ENCODE measurements at places on chromosomes 1 and 21.

DNA sequence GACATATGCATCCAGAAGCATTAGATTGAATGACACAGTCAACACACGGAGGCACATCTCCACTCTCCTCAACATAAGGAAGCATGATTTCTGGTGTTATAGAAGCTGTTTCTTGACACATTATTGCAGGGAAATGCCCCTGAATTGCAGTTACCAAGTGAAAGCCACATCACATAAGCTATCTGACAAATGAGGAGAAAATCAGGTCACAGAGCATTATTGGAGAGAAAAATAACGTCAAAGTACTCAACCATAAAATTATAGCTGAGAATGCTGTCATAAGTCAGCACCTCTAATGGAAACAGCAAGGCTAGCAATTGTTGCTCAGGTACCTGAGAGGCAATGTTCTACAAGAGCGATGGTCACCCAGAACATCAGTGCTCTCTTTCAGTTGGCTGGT is 169.9 kb upstream of the PALMD start:
- DNase-seq = no peak

GRCh38 chr1:92964316-92964715 is 3.1 kb upstream of the DIPK1A start:
- DNase-seq = no peak

DNA sequence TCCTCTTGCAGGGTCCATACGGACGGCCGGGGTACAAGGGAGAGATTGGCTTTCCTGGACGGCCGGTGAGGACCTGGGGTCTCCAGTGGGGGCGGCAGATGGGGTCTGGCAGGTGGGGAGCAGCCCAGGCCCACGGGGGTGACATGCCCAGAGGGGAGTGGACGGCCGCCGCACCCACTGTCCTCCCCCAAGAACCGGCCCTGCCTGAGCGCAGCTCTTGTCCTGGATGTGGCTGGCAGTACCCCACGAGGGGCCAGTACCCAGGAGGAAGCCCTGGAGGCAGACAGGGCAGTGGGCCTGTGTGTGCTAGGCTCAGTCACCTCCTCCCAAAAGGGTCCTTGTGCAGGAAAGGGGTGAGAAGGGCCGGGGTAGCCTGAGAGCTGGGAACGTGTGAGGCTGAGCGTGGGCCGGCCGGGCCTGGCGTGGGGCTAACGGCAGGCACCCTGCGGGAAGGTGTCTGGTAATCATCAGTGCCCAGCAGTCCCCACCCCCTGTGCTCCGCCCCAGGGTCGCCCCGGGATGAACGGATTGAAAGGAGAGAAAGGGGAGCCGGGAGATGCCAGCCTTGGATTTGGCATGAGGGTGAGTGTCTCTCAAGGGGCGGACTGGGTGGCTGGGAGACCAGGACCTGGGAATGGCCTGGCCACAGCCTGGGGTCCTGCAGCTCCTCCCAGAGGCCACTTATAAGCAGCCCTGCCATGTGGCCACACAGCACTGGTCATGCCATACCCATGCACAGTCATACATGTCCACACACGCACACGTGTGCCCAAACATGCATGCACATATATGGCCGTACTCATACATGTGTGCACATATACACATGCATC is 47.2 kb downstream of the SLC19A1 start:
- DNase-seq = no peak

GRCh38 chr1:60864722-60865121 is 217.6 kb upstream of the NFIA start:
- no peak for DNase-seq

GRCh38 chr1:3799976-3800685 is 3.8 kb upstream of the LRRC47 start:
- no peak for DNase-seq

DNA sequence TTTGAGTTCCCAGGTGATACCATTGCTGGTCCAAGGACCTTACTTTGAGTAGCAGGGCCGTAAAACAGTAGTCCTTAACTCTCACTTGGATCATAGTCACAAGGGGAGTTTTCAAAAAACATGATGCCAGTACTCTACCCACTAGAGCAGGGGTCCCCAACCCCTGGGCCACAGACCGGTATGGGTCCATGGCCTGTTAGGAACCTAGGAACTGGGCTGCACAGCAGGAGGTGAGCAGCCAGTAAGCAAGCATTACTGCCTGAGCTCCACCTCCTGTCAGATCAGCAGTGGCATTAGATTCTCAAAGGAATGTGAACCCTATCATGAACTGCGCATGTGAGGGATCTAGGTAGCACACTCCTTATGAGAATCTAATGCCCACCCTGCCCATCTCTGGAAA is 39.7 kb upstream of the KCNQ4 start:
- no peak for DNase-seq

DNA sequence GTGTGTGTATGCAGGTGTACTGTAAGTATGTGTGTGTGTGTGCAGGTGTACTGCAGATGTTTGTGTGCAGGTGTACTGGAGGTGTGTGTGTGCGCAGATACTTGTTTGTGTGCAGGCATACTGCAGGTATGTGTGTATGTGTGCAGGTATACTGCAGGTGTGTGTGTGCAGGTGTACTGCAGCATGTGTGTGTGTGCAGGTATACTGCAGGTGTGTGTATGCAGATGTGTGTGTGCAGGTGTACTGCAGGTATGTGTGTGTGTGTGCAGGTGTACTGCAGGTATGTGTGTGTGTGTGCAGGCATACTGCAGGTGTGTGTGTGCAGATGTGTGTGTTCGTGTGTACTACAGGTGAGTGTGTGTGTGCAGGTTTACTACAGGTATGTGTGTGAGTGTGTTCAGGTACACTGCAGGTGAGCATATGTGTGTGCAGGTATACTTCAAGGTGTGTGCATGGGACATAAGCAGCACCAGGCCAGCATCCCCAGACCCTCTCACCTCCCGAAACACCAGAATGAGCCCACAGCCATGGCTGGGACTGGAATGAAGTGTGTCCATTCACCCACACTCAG is 97.5 kb downstream of the DMRTB1 start:
- DNase-seq = no peak

DNA sequence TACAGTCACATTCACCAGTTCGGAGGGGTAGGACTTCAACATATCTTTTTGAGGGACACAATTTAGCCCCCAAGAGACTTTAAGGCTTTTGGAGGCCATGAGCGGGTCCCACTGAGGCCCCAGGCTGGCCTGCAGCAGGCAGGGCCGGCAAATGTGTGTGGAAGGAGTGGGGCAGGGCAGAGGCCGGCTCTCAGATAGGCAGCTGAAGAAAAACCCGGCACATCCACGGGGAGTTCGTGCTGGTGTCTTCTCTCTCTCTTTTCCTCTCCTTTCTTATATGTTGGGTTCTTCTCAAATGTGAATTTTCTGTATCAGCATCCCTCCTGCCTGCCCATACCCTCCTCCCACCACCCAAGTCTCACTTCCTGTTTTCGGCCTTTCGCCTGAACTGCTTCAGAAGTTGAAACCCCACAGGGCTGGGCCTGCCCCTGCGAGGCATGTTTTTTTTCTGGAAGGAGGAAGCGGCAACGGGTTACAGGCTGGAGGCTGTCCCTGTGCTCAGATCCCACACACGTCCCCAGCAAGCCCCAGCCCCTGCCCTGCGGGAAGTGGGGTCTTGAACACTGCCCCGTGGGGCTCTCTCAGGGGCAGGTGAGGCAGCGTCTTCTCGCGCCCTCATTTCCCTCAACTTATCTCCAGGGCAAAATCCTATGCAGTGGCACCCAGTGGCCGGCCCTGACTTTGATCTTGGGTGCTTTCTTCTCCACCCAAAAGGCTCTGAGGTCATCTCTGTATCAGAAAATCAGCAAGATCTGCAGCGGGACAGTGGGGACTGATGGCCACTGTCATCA is 9.7 kb upstream of the UMODL1 start:
- no peak for DNase-seq

- DNase-seq = no peak
These were observed 28.7 kb downstream of the NPHS2 start for GRCh38 chr1:179547021-179547535.

Data from stimulated activated CD4-positive, alpha-beta T cell treated with anti-CD3 and anti-CD28 coated beads, Interleukin-1b, Interleukin-23, amount 100 ng/mL, for 24 hours (primary cell).